ENCODE measurements at places on chromosomes 2 and 18. TPM values are rescaled to one million over a fixed set of nuclear protein-coding genes. Genes with fewer than 3 reads are reported as not detected.
A peak's percentile ranks its signal among the peaks of the same experiment; 100 is the strongest.

GRCh38 chr2:236538242-236538641 lies 31.4 kb upstream of the ACKR3 start:
- DNase-seq, result no peak
- H3K27ac ChIP-seq, result no peak overlapping the region
- no peak overlapping the region for H3K4me3 ChIP-seq
- no peaks in the 10 kb centered on the region for H3K4me1 ChIP-seq

- no peak overlapping the region for H3K27ac ChIP-seq
- H3K36me3 ChIP-seq, result no peaks in the 10 kb centered on the region
- no peaks in the 10 kb centered on the region for H3K4me1 ChIP-seq
- H3K4me3 ChIP-seq, result no peak overlapping the region
- no peaks in the 10 kb centered on the region for H3K27me3 ChIP-seq
- no peak for DNase-seq
Observed at GRCh38 chr18:27662949-27663348, 477.8 kb upstream of the CHST9 start.

DNA sequence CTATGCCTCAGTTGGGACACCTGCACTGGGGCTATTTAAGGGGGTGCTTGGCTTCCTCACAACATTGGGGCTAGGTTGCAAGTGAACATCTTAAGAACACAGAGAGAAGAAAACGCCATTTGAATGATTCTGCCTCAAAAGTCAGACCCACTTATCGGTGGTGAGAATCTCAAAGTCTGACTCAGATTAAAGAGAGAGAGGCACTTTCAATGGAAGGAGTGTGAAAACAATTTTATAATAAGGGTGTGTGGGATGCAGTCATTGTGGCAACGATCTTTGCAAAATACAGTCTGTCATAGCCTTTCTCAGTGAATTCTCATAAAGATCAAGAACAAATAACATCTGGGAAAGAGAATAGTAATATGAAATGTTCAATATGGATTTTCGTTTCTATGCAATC lies 41.8 kb downstream of the CCDC102B start:
- no peak overlapping the region for H3K4me3 ChIP-seq
- H3K4me1 ChIP-seq, result peaks cover 12% of the 10 kb centered on the region
- no peaks in the 10 kb centered on the region for H3K36me3 ChIP-seq
- no peak for DNase-seq

DNA sequence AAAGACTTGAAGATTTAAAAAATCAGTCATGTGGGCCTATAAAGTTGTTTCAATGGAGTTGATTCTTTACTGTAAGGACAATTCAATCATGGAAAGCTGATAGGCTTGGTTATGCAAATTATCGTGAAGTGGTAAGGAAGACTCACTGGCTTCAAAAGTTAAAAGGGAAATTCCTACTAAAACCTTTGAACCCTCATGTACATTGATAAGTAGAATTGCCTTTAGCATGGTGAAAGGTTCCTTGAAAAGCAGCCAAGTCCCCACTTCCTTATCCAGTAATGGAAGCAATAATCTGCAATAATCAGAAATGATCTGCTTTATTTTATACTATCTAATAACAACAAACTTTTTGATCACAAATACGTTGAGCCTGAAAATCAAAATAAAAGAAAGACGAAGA lies 14.4 kb upstream of the CCL20 start:
- DNase-seq, result no peak
- H3K27me3 ChIP-seq, result no peaks in the 10 kb centered on the region
- H3K4me3 ChIP-seq, result no peak overlapping the region
- no peaks in the 10 kb centered on the region for H3K36me3 ChIP-seq
- no peaks in the 10 kb centered on the region for H3K4me1 ChIP-seq

- H3K36me3 ChIP-seq, result no peaks in the 10 kb centered on the region
- peak; percentile 83 for DNase-seq
- H3K4me3 ChIP-seq, result no peak overlapping the region
- no peak overlapping the region for H3K27ac ChIP-seq
- H3K4me1 ChIP-seq, result no peaks in the 10 kb centered on the region
Observed at GRCh38 chr18:37253394-37254235, 312.0 kb downstream of the CELF4 start.

GRCh38 chr2:156918410-156918809 lies 339.1 kb upstream of the GALNT5 start:
- H3K4me3 ChIP-seq, result no peak overlapping the region
- no peaks in the 10 kb centered on the region for H3K4me1 ChIP-seq

- no peaks in the 10 kb centered on the region for H3K27me3 ChIP-seq
- DNase-seq, result no peak
- H3K36me3 ChIP-seq, result no peaks in the 10 kb centered on the region
- H3K27ac ChIP-seq, result no peak overlapping the region
Observed at GRCh38 chr18:77178559-77178958, 46.0 kb upstream of the MBP start.

DNA sequence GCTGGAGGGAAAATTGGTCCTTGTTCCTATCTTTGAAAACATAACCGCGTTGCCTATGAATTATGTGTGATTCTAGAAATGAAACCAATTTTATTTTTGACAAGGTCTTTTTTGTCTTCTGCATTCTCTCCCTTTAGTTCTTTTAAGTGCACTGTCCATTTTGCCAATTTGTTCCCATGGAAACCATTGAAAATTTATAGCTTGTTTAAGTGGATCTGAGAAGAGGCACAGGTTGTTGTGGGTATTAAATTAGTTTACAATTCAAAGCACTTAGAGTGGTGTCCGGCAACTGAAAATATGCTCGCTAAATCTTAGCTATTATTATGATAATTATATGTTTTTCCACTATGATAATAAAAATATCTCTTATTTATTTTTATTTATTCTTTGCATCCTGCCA lies 107.5 kb upstream of the FSHR start:
- no peak for DNase-seq
- H3K4me1 ChIP-seq, result peaks cover 2% of the 10 kb centered on the region
- no peak overlapping the region for H3K27ac ChIP-seq
- no peak overlapping the region for H3K4me3 ChIP-seq
- H3K27me3 ChIP-seq, result no peaks in the 10 kb centered on the region

GRCh38 chr2:26001743-26002351 lies 19.6 kb upstream of the KIF3C start:
- H3K4me1 ChIP-seq, result peaks cover 6% of the 10 kb centered on the region
- no peak for DNase-seq
- H3K36me3 ChIP-seq, result no peaks in the 10 kb centered on the region

DNA sequence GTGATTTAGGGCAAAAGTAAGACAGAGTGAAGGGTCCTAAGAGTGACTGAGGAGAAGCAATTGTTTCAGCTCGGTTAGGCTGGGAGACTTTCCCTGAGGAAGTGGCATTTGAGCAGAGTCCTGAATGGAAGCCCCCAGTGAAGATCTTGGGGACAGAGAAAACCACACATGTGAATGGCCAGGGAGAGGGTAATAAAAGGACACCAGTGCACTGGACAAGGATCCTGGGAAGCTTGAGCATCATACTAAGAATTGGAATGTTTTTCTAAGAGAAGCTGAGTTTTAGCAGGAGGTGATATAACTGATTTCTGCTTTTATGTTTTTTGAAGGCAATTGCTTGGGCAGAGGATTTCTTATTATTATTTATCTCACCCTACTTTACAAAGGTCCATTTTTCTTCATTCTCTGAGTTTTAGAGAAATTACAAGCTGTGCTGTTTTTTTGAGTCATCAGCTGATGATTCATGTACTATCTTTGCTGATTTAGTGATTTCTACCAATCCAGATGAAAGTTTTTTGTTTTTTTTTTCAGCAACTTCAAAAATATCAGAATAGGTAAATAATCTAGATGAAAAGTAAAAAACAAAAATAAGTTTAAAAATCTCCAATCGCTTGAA lies 43.5 kb downstream of the MFSD6 start:
- no peaks in the 10 kb centered on the region for H3K27me3 ChIP-seq
- no peak for DNase-seq
- no peaks in the 10 kb centered on the region for H3K36me3 ChIP-seq
- no peak overlapping the region for H3K4me3 ChIP-seq
- H3K4me1 ChIP-seq, result peaks cover 2% of the 10 kb centered on the region

- H3K4me1 ChIP-seq, result peaks cover 7% of the 10 kb centered on the region
- H3K36me3 ChIP-seq, result no peaks in the 10 kb centered on the region
- peak overlapping the region; percentile 53 for H3K27ac ChIP-seq
- no peaks in the 10 kb centered on the region for H3K27me3 ChIP-seq
Observed at GRCh38 chr2:160167089-160167740, 32.9 kb downstream of the ITGB6 start.

DNA sequence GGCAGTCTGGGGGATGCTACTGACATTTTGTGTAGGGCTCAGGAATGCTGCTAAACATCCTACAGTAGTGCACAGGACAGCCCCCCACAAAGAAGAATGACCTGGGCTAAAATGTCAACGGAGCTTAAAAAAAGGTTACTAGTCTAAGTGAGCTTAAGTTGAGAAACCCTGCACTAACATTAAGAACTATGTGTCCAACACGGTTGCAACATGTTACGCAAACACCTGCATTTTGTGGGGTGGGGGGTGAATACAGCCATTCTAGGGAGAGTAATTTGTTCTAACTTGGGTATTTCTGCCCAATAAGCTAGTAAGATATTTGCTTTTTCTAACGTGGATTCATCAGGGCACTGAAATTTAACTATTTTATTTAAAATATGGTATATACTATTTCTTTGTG lies 57.9 kb downstream of the SLC8A1 start:
- no peak for DNase-seq
- H3K27ac ChIP-seq, result no peak overlapping the region
- no peaks in the 10 kb centered on the region for H3K27me3 ChIP-seq
- H3K36me3 ChIP-seq, result no peaks in the 10 kb centered on the region
- H3K4me1 ChIP-seq, result peaks cover 10% of the 10 kb centered on the region

DNA sequence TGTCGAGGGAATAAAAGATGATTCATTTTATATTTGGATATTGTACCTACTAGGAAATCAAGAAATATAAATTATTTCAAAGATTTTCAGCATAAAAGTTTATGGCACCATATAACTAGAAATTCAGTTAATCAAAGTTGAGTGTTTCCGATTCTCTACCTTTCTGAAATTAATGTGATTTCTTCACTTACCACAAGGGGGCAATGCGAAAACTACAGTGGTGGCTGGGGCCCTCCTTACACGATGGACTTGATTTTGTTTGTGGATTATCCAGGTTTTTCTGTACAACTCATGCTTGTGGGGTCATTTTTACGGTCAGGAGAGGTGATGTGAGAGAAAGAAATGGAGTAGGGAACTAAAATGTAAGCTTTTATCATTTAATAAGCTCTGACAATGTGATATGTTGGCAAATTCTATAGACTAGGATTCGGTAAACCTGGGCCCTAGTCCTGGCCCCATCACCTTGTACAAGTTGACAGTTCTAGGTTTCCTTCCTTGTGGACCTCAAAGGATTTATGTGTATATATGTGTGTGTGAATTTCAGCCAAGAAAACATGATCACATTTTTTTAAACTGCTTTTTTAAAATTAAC lies 47.6 kb downstream of the G6PC2 start:
- DNase-seq, result no peak
- H3K4me1 ChIP-seq, result no peaks in the 10 kb centered on the region
- no peak overlapping the region for H3K27ac ChIP-seq
- H3K36me3 ChIP-seq, result no peaks in the 10 kb centered on the region
- H3K27me3 ChIP-seq, result no peaks in the 10 kb centered on the region
- no peak overlapping the region for H3K4me3 ChIP-seq

DNA sequence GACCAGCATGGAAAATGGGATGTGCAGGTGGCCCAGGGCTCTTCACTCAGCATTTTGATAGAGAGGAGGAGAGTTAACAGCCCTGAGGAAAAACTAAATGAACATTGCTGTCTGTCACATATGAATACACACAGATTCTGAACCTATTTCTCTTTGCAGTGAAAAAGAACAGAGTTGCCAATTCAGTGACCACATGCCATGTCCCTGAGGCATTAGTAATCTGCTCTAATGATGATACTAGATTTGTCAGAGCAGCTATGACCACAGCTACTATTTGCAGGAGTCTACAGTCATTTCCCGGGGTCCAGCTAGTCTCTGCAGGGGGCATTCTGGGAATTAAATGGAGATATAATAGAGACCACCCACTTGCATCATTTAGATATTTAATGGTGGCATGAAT lies 267.6 kb downstream of the TMX3 start:
- H3K36me3 ChIP-seq, result no peaks in the 10 kb centered on the region
- peak; percentile 21 for DNase-seq
- H3K27ac ChIP-seq, result no peak overlapping the region

The CYP1B1 gene
- polyA plus RNA-seq, result 0.20 TPM

The SH3RF3 gene
- polyA plus RNA-seq, result 1.9 TPM

The EIF2AK3 gene
- 4.8 TPM for polyA plus RNA-seq

The ALK gene
- polyA plus RNA-seq, result 0.55 TPM

The LYPD6 gene
- 8.1 TPM for polyA plus RNA-seq

The PIEZO2 gene
- polyA plus RNA-seq, result not detected

The LDAH gene
- 13.9 TPM for polyA plus RNA-seq
